ENCODE measurements at places on chromosomes 7 and 10.

DNA sequence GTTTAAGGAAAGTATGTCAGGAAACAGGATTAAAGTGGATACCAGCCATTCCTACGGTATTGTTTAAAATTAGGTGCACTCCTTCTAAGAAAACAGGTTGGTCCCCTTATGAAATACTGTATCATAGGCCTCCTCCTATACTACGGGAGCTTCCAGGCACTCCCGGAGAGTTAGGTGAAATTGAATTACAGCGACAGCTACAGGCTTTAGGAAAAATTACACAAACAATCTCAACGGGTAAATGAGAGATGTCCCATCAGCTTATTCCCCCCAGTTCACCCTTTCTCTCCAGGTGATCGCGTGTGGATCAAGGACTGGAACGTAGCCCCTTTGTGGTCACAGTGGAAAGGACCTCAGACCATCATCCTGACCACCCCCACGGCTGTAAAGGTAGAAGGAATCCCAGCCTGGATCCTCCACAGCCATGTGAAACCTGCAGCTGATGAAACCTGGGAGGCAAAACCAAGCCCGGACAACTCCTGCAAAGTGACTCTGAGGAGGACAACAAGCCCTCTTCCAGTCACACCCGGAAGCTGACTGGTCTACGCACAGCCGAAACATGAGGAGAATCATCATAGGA, 25.1 kb upstream of the GHITM start:
- no peak for DNase-seq

DNA sequence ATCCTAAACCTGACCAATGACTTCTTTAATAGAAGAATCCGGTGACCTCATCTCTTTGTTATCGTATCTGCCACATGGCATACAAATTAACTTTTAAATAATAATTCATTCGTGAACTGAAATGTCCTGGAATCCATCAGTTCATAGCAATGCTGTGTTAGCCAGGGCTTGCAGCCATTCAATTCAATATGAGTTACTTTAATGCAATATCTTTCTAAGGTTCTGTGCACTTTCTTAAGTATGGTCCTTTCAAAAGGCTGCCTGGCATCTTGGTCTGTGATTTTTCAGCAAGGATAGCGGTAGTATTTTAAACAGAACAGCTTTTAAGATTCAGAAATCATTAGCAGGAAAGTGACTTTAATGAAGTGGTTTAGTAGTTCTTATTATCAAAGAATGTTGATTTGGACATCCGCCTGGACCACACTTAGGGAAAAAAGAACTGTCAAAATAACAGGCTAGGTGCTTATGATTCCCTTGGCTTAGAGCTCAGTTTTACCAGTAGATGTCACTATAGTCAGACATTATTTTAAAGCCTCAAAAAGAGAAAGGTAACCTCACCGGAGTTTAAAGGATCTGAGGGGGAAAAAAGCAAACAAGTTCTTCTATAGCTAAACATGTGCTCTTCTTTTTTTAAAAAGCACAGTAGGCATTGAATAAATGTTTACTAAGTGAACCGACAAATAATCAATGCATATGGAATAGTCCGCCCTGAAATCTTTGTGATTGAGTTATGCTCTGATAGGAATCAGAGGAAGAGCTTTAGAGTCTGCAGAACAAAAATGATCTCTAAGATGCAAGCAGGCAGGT, 22.7 kb downstream of the SLC35G1 start:
- DNase-seq = no peak

- no peak for DNase-seq
Measured at GRCh38 chr10:132111871-132112341, 46.2 kb downstream of the JAKMIP3 start.

- DNase-seq = no peak
Measured at GRCh38 chr10:79097021-79097872, 28.5 kb downstream of the ZMIZ1 start.

- DNase-seq = no peak
Measured at GRCh38 chr7:124085179-124085578, 52.3 kb upstream of the TMEM229A start.

DNA sequence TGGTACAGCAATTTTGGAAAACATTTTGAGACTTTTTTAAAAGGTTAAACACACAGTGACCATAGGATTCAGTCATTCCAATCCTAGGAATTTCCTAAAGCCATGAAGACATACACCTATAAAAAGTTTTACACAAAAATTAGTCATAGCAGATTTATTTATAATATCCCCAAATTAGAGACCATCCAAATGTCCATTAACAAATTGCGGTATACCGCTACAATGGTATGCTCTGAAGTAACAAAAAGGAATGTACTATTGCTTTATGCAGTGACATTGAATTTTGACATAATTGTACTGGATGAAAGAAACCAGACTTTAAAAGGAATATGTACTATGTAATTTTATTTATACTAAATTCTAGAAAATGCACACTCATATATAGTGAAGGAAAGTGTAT, 362.8 kb downstream of the HGF start:
- no peak for DNase-seq

- DNase-seq = no peak
Measured at GRCh38 chr7:88075216-88075615, 141.2 kb downstream of the ADAM22 start.

GRCh38 chr10:12484002-12484918, 134.9 kb downstream of the CAMK1D start:
- DNase-seq = no peak

- no peak for DNase-seq
Measured at GRCh38 chr7:134450294-134451000, 8.5 kb downstream of the AKR1B1 start.

DNA sequence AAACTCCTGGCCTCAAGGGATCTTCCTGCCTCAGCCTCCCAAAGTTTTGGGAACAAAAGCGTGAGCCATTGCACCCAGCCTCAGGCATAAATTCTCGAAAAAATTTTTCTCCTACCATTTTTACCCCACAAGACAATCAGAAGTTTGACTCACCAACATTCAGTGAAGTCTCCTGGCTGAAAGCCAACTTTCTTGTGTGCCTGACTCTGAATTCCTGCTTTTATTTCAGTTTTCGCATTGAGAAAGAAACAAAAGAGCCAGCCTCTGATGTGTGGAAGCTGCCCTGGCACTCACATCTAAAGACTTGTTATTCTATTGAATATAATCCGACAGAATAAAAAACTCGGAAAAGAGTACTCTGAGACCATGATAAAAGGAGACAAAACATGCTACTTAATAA, 402.9 kb downstream of the MAGI2 start:
- no peak for DNase-seq

- no peak for DNase-seq
Measured at GRCh38 chr10:30373596-30374327, 24.7 kb upstream of the MTPAP start.

DNA sequence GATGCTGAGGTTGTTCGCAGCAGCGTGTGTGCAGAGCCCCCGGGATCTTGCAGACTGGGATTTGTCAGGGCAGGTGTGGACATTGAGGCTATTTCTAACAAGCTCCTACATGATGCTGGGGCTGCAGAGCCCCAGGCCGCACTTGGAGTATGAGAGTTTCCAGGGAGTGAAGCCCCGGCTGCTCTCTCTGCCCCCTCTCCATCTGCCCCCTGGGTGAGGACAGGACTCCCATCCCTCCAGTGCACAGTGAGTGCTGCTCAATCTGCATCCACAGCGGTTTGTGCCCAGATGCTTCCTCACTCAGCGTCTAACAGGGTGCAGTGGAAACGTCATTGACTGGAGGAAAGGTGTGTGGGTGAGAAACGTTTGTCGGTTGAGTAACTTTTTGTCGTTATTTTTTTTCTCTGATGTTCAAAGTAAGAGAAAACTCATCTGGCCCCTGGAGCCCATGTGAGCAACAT, 25.3 kb downstream of the IL2RA start:
- DNase-seq = no peak

- no peak for DNase-seq
Measured at GRCh38 chr10:129505500-129506075, 38.5 kb downstream of the MGMT start.

GRCh38 chr7:78472519-78472918, 673.9 kb downstream of the PHTF2 start:
- no peak for DNase-seq

GRCh38 chr10:12031404-12031803, 11.2 kb downstream of the UPF2 start:
- DNase-seq = no peak

- no peak for DNase-seq
Measured at GRCh38 chr7:537911-538634, 18.4 kb upstream of the PDGFA start.

GRCh38 chr7:41045556-41046123, 657.2 kb downstream of the INHBA start:
- DNase-seq = no peak

DNA sequence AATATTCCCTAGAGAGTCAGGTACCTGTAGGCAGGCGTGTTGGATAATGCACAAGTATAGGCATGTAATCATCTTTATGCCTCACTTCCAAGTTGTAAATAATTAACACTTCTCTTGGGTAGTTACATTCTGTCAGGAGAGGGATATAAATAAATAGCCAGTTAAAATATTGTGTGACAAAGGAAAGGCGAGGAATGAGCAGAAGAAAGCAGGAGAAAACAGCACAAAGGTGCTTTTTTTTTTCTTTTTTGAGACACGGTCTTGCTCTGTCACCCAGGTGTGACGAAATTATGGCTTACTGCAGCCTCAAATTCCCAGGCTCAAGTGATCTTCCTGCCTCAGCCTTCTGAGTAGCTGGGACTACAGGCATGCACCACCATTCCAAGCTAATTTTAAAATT, 99.2 kb upstream of the LYZL2 start:
- DNase-seq = no peak

DNA sequence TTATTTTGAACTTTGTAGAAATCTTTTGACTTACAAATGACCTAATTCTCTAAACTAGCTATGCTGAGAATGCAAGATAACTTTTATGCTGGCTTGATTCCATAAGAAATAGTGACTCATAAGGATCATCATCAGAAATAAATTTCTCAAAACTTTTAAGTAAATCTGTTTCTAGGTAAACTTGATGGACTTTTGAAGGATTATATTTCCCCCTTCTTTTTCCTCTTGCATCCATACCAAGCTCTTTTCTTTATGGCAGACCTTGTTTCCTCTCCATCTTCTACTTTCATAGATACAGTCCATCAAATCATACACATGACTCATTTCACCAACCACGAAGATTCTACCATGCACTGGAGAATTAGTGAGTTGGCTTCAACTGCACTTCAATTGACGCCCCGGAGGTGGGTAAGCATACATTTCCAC, 336.3 kb downstream of the KCNMA1 start:
- DNase-seq = no peak

DNA sequence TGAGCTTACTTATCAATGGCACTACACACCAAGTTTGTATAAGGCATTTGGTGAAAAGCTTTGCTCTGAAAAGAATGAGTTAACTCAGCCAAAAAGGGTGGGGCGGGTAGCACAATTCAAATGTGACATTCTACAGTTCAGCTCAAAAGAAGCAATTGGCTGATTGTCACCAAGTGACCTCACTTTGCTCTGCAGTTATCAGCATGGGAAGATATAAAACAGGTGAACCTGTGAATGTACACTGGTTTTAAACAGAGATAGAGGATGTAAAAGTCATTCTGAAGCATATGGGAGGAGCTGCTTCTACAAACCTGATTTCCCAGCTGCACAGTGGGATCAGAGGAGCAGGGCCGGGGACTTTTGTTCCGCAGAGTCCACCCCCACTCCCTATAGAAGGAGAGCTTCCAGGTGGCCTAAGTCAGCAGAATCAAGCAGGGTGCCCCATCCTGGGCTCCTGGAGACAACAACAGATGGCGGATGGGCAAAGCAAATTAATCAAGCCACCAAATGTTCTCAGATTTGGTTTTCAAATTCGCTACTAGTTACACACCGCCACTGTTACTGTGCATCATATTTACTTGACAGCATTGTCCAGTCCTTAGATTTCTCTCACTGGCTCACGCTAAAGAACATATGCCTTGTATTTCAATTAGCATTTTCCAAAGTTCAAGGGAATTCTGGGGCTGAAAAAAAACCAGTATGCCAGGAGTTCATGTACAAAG, 27.5 kb upstream of the NPVF start:
- no peak for DNase-seq

- peak; percentile 55 for DNase-seq
Measured at GRCh38 chr10:46330894-46331293, 44.1 kb downstream of the ANTXRL start.

DNA sequence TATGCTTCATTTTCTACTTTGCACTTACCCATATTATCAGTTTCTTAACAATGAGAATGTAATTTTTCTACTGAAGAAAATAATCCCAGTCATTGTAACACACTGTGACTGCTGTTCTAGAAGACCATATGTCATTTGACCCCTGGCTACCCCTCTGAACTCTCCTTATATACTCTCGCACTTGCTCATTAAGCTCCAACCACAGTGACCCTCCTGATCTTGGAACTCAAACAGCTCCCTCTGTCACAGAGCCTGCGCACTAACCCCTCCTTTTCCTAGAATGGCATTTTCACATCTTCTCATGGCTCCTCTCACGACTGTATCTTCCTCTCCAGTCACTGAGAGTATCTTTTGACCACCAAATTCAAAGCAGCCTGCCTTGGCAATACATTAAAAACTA, 169.7 kb downstream of the CACNA2D1 start:
- DNase-seq = no peak

DNA sequence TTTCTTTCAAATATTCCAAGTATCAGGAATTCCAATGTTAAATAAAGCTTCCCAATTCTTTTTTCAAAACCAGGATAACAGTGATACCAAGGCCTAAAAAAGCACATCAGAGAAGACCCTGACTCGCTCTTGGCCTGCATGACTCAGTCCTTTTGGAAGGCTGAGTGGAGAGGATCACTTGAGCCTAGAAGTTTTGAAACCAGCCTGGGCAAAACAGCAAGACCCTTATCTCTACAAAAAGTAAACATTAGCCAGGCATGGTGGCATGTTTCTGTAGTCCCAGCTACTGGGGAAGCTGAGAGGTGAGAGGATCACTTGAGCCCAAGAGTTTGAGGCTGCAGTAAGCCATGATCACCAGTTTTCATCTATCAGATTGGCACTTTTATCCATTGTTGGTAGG, 18.7 kb downstream of the NFE2L3 start:
- DNase-seq = no peak

DNA sequence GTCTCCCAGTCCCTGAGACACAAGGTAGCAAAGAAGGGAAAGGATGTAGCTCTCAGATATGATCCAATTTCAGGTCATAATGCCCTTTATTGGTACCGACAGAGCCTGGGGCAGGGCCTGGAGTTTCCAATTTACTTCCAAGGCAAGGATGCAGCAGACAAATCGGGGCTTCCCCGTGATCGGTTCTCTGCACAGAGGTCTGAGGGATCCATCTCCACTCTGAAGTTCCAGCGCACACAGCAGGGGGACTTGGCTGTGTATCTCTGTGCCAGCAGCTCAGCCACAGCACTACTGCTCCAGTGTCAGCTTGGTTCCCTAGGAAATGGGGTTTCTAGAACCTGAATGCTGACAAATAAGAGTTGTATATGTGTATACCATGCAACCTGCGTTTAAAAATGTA, 74.6 kb upstream of the PRSS58 start:
- no peak for DNase-seq

- DNase-seq = no peak
Measured at GRCh38 chr10:3126249-3126648, 46.3 kb downstream of the PITRM1 start.

- DNase-seq = peak; percentile 59
Measured at GRCh38 chr10:44016589-44017482, 368.1 kb downstream of the CXCL12 start.

Data from inflammatory macrophage (primary cell).